Endodermal cell (in vitro differentiated cells): ENCODE measurements at places on chromosomes 5 and 9. TPM values are rescaled to one million over a fixed set of nuclear protein-coding genes. Genes with fewer than 3 reads are reported as not detected.

The LEAP2 gene
- 0.84 to 1.2 TPM (median 0.95 TPM) in 3 replicates for total RNA-seq

The TIMD4 gene
- 0.45 TPM in 1 of 2 replicates, not detected in the other for total RNA-seq

DNA sequence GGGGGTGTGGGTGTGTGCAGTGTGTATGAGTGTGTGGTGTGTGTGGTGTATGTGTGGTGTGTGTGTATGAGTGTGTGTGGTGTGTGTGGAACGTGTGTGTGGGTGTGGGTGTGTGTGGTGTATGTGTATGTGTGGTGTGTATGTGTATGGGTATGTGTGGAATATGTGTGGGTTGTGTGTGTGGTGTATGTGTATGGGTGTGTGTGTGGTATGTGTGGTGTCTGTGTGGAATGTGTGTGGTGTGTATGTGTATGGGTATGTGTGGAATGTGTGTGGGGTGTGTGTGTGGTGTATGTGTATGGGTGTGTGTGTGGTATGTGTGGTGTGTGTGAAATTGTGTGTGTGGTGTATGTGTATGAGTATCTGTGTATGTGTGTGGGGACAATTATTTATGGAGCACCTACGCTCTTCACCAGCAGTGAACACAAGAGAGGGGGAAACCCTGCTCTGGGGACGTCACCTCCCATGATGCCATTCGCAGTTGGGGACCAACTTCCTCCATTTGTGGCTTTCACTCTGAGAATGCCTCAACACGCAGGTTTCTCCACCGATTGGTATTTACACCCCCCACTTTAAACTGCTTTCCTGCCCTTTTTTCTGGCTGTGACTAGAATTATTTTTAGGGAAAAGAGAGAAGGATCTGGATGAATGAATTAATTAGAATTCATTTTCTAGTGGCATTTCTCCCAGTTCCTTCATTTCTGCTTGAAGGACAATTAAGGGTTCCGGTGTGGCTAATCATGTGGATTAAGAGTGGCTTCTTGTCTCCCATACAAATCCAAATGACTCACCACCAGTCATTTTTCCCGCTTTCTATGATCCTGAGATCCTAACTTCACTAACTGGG lies 238.1 kb downstream of the ROR2 start:
- no peaks in the 10 kb centered on the region for H3K27me3 ChIP-seq
- no peak overlapping the region for H3K27ac ChIP-seq
- H3K36me3 ChIP-seq: peaks cover 71% of the 10 kb centered on the region
- no peak overlapping the region for H3K4me3 ChIP-seq

GRCh38 chr5:73154208-73155006 lies 18.6 kb upstream of the TMEM174 start:
- no peaks in the 10 kb centered on the region for H3K4me1 ChIP-seq
- no peak for DNase-seq
- no peak overlapping the region for H3K4me3 ChIP-seq
- H3K27me3 ChIP-seq: no peaks in the 10 kb centered on the region

- no peaks in the 10 kb centered on the region for H3K4me1 ChIP-seq
- H3K36me3 ChIP-seq: no peaks in the 10 kb centered on the region
- no peaks in the 10 kb centered on the region for H3K27me3 ChIP-seq
- DNase-seq: peak; percentile 56
- no peak overlapping the region for H3K27ac ChIP-seq
- no peak overlapping the region for H3K4me3 ChIP-seq
Measured at GRCh38 chr5:102090770-102091169, 205.3 kb downstream of the SLCO4C1 start.

DNA sequence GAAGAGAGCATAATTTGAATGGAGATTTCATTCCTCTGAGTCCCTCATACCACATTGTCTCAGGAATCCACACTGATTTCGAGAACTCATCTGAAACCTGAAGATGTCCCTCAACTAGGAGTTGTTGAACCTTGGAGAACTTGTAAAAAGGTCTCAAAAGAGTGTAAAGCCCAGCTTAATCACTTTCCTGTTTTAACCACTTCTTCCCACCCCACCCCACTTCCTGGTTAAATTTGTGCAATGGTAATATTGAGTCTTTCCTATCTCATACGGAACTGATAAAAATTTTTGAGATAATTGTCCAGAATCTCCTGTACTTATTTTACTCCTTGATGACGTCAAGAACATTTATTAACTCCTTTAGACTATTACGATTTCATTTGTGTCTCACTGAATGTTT lies 240.7 kb downstream of the ARRDC3 start:
- H3K27ac ChIP-seq: no peak overlapping the region
- H3K4me1 ChIP-seq: peaks cover 13% of the 10 kb centered on the region
- no peak overlapping the region for H3K4me3 ChIP-seq
- no peaks in the 10 kb centered on the region for H3K36me3 ChIP-seq

The HARS1 gene
- 52.1 and 54.2 TPM in 2 replicates for total RNA-seq

The ATP10B gene
- total RNA-seq: 0.15 and 0.29 TPM in 2 replicates

DNA sequence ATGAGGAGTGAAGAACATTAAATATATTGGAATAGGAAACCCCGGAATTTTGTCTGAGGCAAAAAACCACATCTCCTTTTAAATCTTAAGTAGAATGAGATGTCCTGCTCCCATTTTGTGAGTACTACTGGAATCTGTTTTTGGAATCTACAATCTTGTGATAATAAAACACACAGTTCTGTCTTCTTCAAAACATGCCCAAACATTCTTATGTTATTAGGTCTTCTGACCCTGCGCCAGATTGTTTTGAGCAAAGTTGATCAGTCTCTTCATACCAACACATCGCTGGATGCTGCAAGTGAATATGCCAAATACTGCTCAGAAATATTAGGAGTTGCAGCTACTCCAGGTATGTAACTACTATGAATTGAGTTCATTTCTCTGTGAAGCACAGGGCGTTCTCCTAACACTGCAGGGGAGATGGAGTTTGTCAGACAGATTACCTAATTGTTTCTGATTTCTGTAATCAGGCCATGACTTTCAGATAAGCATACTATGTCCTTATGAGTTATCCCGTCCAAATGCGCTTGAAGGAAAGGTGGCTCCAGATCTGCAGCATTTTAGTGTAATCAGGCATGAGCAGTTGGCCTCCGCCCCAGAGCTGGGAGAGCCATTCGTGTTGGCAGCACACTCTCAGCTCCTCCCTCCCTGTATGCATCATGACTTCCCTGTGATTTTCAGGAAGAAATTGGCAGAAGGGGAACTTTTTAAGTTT lies 88.0 kb downstream of the NLN start:
- no peak overlapping the region for H3K4me3 ChIP-seq
- H3K27me3 ChIP-seq: no peaks in the 10 kb centered on the region

- H3K27me3 ChIP-seq: no peaks in the 10 kb centered on the region
- no peak overlapping the region for H3K27ac ChIP-seq
- no peaks in the 10 kb centered on the region for H3K4me1 ChIP-seq
- peak; percentile 53 for DNase-seq
- no peak overlapping the region for H3K4me3 ChIP-seq
Measured at GRCh38 chr5:136799806-136800372, 434.5 kb upstream of the TRPC7 start.

The DMRT3 gene
- not detected in 2 replicates for total RNA-seq

The SLC36A3 gene
- not detected in 3 replicates for total RNA-seq

The IFNA2 gene
- total RNA-seq: not detected in 2 replicates

The CCDC180 gene
- 1.4 and 4.9 TPM in 2 replicates for total RNA-seq

The WNT8A gene
- 0.49 to 0.88 TPM (median 0.68 TPM) in 3 replicates for total RNA-seq

The ALG2 gene
- total RNA-seq: 26.4 to 28.8 TPM (median 27.0 TPM) in 3 replicates

GRCh38 chr5:56306433-56307150 lies 73.5 kb upstream of the ANKRD55 start:
- no peaks in the 10 kb centered on the region for H3K4me1 ChIP-seq
- DNase-seq: no peak
- no peak overlapping the region for H3K4me3 ChIP-seq
- no peaks in the 10 kb centered on the region for H3K36me3 ChIP-seq

DNA sequence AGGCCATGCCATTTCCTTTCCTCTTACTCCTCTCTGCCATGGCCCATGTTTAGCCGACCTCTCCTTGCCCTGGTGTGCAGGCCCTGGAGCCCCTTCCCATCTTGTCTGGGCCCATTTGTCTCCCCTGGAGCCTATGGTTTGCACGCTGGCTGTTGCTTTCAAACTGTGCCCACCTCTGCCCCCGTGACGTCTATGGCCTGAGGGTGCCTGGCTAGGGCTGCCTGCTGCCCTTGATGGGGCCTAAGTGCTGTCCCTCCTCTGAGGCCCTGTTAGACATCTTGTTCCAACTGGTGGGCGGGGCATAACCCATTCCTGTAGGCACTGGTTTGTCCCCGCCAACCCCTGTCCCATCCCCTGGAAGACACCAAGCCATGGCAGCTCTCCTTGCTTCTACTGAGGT lies 22.7 kb upstream of the ENHO start:
- DNase-seq: peak; percentile 35
- H3K36me3 ChIP-seq: no peaks in the 10 kb centered on the region
- H3K4me3 ChIP-seq: no peak overlapping the region
- no peaks in the 10 kb centered on the region for H3K4me1 ChIP-seq
